ENCODE measurements at places on chromosomes 11 and 22.

- DNase-seq, result no peak
Observed at GRCh38 chr11:11969380-11970215, 38.8 kb downstream of the DKK3 start.

DNA sequence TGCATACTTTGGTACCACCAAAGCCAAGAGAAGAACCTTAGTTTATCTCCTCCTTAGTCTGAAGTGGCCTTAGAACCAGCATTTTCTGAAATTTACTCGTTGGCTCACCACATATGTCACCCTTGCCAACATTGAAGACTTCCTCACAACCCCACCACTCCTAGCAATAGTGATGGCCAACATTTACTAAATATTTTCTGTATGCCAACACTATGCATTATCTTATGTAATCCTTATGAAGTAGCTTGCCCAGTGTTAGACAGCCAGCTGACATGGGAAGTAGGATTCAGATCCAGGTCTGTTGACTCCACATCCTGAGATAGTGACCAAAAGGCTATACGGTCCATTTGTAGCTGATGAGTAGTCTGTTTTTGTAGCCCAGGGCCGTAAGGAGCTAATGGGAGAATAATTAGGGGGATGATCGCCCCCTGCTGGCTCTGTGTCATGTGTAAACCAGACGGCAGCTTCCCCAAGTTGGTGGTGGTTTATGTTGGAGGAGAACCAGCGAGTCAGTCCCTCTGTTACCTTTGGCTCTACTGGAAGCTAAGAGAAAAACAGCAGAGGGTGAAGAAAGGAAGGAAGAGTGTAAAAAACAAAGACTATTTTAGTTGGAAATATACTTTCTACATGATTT lies 120.5 kb upstream of the RASSF10 start:
- DNase-seq, result peak; percentile 57

GRCh38 chr11:68999093-68999747 lies 13.8 kb downstream of the MRGPRF start:
- DNase-seq, result no peak

DNA sequence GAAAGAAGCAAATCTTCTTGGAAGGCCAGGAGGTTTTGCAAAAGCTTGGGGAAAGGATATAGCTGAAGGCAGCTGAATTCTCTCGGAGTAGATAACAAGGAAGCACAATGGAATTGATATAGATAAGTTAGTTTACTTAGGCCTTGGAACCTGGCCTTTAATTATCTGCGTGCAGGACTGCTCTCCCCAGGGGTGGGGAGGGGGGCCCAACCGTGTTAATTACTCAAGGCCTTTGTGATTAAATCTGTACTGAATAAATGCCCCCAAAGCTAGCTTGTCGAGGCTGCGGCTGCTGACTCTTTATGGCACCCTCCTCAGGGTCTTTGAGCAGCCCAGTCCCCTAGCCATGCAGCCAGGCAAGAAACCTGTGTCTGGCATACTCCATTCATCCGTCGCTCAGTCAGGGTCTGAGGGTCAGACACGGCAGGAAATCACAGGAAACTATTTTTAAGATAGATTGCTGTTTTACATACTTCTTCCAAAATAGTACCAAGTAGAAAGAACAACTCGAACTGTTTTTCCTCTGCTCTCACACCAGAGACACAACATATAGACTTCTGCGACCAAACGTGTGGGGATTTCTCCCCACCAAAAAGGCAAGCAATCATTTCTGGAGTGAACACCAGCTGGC lies 36.5 kb downstream of the MS4A2 start:
- DNase-seq, result no peak

GRCh38 chr11:1761110-1761856 lies 2.4 kb downstream of the CTSD start:
- DNase-seq, result no peak

DNA sequence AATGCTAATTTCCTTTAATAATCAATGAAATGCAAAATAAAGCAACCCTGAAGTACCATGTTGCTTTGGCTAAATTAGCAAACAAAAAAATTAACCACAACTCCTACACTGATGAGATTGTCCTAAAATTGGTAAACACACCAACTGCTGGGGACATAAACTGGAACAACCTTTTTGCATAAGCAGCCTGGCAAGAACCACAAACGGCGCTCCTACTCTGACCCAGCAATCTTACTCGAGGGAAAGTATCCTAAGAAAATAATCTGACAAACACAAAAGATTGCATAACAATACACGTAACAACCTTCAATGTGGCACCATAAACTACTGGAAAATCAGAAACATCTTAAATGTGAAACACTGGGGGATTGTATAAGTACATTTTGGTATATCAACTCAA lies 189.8 kb upstream of the PITPNB start:
- no peak for DNase-seq

GRCh38 chr11:61716478-61717285 lies 35.8 kb upstream of the MYRF start:
- no peak for DNase-seq

DNA sequence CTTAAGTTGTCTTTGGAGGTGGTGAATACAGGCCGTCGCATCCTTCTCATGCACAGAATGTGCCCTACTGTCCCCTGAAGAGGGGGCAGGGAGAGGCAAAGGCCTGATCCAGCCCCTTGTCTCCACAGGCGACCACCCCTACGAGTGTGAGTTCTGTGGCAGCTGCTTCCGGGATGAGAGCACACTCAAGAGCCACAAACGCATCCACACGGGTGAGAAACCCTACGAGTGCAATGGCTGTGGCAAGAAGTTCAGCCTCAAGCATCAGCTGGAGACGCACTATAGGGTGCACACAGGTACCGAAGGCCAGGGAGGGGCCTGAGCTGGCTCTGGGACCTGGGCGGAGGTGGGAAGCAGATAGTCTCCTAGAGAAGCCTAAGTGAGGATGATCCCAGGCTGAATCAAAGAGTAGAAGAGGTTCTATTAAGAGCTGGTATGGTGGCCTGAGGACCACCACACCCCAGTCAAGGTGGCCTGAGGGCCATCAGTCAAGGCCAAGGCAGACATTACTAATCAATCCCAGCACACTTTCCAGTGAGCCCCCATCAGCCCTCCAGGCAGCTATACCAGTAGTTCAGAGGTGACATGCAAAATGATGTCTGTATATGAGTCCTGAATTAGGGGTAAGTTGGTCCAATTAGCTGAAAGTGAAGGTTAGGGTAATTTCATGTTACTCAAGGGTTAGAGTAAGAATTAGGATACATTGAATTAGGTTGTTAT lies 49.0 kb upstream of the NNMT start:
- no peak for DNase-seq

DNA sequence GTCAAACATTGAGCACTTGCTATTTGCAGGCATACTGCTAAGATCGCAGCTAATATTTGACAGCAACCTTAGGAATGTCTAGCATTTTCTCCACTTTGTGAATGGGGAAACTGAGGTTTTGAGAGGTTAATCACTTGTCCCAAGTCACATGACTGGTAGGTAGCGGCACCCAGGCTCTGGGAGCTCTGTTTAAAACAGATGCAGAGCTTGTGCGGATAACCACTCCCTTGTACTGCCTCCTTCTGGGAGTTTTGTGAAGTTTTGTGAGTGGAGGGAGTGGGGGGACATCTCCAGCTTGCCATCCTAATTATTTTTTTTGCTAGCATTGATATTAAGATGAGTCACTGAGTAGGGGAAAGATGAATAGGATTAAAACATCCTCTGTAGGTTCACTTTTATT lies 134.7 kb downstream of the GRIK4 start:
- DNase-seq, result no peak

- no peak for DNase-seq
Observed at GRCh38 chr11:95547976-95548375, 241.6 kb downstream of the FAM76B start.

DNA sequence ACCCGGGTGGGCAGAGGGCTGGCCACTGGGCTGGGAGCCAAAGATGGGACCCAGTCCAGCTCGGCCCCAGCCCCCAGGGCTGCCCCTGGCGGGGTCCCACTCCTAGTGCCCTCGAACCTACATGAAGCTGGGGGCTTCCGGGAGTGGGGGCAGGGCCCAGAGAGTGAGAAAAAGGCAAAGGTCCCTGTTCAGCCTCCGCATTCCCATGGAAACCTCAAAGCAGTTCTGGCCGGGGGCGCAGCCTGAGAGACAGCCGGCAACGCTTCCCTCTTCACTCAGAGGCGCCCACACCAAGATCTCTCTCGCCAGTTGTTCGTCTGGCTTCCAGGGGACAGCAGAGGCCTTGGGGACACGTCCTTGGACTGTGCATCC lies 22.4 kb upstream of the ARHGAP8 start:
- DNase-seq, result no peak

- no peak for DNase-seq
Observed at GRCh38 chr22:37340331-37341262, 58.3 kb downstream of the CYTH4 start.

DNA sequence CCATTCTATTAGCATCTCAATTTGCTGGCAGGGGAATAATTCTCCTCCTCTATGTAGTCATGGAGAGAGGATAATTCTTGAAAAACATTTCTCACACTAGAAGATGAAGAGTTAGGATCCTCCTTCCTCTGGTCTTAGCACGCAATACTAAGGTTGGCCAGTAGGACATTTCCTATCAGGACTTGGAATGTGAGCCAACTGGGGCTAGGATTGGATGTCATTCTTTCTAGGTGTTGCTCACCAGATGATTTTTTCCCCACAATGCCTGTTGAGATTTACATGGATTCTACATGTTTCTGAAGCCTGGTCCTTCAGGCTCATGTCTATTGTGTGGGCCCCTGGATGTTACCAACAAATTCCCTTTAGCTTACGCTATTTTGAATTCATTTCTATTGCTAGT lies 28.0 kb downstream of the SLN start:
- DNase-seq, result no peak

DNA sequence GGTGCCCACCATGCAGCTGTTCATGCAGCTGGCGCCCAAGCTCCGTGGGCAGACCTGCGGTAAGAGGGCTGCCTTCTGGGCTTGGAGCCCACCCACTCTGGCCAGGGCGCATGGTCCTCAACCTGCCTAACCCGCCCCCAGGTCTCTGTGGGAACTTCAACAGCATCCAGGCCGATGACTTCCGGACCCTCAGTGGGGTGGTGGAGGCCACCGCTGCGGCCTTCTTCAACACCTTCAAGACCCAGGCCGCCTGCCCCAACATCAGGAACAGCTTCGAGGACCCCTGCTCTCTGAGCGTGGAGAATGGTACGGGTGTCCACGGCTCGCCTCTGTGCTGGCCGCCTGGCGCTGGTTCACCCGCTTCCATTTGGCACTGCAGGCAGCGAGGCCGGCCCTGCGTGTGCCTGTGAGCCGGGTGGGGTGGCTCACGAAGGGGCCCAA lies 11.0 kb downstream of the MUC5AC start:
- no peak for DNase-seq

DNA sequence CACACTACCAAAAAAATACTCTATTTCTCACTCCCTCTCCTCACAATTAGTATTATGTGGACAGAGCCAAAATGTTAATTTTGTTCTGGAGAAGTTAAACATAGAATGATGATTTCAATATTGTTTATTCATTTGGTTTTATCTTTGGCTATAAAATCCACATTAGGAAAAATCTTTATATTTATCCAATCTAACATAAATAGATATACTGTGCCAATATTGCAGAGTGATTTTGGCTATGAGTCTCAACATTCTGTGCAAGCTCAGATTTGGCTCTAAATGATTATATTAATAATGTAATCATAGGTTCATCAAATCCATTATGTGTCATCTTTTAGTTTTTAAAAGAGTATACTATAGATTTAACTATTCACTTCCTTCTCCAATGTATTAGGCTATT lies 667.5 kb upstream of the CHORDC1 start:
- no peak for DNase-seq

DNA sequence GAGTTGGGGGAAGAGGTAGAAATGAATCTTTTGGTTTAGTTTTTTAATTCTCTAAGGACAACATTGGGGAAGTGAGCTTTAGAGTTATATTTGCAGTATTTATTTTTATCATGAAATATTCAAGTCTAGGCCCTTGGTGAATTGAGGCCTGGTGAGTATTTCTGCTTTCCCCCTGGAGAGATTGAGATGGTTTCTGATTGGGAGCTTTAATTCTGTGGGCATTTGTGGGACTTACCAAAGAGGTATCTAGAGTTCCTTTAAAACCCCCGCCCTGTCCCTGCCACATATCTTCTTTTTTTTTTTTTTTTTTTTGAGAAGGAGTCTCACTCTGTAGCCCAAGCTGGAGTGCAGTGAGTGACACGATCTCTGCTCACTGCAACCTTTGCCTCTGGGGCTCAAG lies 9.6 kb downstream of the ACO2 start:
- DNase-seq, result no peak

DNA sequence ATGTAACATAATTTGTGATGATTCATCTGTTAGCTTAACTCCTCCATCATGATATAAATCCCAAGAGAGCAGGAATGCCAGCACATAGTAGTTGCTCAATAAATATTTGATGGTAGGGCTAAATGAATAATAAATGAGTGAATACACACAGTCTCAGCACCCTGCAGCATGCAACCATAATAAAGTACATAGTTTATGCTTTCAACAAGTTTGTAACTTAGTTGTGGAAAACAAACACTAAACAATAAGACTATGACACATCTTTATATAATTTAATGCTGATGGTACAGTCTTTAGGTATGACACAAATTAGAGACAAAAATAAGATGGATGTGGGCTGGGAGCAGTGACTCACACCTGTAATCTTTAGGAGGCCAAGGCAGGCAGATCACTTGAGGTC lies 3.8 kb downstream of the ALKBH8 start:
- DNase-seq, result no peak

DNA sequence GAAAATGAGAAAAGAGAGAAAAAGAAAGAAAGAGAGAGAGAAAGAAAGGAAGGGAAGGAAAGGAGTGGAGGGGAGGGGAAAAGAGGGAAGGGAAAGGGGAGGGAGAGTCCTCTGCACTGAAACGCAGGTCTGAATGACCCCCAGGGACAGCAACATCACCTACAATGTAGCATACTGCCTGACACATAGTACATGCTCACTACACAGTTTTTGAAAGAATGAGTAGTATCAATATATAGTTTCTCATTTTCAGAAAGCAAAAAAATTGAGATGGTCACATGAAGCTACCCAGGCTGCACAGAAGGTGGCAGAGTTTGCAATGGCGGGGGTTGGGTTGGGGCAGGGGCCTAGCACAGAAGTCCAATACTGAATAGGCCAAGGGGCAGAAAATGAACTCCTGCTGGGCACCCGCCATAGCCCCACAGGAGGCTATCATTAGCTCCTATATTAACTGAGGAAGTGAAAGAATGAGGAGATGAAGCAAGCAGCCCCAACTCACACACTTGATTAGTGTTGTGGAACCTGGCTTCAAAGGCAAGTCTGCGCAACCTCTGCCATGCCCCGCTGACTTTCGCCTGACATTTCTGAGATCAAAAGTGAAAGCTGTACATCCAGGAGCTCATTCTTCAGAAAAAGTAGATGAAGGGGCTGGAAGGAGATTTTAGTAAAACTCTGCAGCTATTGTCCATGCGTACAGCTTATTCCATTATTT lies 241.2 kb upstream of the SYN3 start:
- no peak for DNase-seq

Measured in activated T-cell treated with anti-CD3 and anti-CD28 coated beads for 24 hours (primary cell).